Erythroblast (primary cell): ENCODE measurements at places on chromosomes 12 and 14.

DNA sequence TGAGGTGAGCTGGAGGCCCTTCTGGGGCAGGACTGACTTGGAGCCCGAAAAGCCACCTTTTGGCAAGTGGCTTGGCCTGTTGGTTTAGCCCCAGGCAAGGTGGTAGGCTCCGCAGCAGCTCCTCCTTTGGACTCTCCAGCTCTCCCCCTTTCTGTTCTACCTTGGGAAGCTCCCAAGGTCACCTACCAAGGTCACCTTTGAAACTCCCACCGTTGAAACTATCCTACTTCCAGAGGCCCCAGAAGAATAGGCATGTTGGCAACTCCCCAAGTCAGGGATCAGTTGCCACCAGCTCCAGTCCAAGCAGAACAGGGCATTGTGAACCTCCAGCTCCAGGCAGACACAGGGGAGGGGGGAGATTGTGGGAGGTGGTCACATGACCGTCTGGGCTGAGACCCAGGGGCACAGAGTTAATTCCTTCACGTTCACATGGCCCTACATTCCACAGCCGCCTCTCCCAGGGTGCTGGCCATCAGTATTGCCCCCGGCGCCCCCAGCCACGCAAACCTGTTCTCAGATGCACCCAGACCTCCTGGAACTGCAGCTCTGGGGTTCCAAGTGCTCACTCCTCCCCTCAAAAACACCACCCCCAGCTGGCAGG lies 14.4 kb downstream of the IRF2BPL start:
- no peak for DNase-seq

DNA sequence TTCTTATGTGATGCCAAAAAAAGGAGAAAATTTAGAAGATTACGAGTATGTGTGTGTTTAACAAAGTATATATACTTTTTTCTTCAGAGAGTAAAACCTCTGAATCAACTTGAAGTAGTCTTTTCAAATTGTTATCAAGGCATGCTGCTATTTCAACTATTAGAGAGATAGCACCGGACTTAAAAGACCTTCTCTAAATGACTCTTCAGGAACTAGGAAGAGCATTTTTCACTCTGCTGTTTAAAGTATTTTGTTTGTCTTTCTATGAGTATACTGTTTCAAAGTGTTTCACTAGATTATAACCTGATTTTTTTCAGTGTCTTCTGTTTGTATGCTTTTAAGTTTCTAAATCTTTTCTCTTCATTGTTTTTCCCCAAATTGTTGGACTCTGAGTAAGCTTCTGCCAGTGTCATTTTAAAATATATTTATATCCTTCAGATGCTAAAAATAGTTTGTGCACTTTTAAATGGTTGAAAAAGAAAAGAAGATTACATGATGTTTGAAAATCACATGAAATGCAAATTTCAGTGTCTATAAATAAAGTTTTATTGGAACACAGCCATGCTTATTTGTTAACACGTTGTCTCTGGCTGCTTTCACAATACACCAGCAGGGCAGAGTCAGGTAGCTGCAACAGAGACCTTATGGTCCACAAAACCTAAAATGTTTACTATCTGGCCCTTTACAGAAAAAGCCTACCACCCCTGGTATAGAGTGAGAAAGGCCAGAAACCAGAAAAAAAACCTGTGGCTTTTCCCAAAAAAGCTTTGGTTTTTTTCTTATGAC lies 21.3 kb downstream of the CRADD start:
- DNase-seq: no peak

GRCh38 chr12:96902076-96902475 lies 5.0 kb upstream of the NEDD1 start:
- DNase-seq: peak; percentile 9

DNA sequence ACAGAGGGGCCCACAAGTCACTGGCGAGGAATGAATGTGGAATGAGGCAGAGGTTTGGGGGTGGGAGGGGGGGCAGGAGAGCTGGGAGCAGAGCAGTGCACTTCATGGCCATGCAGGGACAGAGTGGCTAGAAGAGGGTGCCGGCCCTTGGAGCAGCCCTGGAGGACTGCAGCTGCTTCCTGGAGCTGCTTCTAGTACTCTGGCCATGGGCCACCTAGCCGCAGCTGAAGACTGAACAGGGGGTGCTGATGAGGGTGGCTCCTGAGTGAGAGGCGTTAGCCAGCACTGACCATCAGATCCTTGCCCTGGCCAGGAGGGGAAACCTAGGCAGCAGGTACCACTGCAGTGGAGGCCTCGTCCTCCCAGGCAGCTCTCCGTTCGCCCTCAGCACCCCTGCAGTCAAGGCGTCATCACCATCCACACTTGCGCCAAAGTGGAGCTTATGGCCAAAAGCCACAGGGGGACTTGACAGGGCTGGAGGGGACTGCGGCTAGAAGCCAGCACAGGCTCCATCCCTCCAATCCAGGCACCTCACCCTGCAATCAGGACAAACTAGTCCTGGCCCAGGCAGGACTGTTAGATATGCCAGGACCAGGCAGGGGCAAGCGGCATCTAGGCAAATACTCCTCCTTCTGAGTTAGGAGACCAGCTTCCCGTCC lies 16.4 kb downstream of the OTUB2 start:
- no peak for DNase-seq

GRCh38 chr12:131044760-131045381 lies 91.2 kb downstream of the ADGRD1 start:
- DNase-seq: no peak

- DNase-seq: no peak
These were observed 255.3 kb upstream of the GARIN6 start for GRCh38 chr12:99392091-99392850.

GRCh38 chr14:95763875-95764274 lies 50.0 kb upstream of the TCL1A start:
- DNase-seq: no peak

DNA sequence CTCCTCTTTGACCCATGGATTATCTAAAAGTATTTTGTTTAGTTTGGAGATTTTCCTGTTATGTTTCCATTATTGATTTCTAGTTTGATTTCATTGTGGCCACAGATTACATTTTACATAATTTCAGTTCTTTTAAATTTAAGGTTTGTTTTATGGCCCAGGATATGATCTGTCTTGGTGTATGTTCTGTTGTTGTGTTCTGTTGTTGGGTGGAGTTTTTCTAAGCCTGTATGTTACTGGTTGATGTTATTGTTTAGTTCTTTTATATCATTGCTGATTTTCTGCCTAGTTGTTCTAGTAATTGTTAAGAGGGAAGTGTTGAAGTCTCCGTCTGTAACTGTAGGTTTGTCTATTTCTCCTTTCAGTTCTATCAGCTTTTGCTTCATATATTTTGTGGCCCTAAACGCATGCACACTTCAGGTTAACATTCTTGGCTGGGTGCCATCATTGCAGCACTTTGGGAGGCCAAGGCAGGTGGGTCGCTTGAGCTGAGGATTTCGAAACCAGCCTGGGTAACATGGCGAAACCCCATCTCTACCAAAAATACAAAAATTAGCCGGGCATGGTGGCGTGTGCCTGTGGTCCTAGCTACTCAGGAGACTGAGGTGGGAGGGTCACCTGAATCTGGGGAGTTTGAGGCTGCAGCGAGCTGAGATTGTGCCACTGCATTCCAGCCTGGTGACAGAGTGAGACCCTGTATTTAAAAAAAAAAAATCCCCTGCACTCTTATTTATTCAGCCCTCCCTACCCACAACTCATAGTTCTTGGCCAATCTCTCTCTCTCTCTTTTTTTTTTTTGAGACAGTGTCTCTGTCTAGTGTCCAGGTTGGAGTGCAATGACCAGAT lies 28.1 kb upstream of the CFL2 start:
- DNase-seq: no peak

GRCh38 chr14:65255583-65256461 lies 153.5 kb upstream of the MAX start:
- DNase-seq: no peak

DNA sequence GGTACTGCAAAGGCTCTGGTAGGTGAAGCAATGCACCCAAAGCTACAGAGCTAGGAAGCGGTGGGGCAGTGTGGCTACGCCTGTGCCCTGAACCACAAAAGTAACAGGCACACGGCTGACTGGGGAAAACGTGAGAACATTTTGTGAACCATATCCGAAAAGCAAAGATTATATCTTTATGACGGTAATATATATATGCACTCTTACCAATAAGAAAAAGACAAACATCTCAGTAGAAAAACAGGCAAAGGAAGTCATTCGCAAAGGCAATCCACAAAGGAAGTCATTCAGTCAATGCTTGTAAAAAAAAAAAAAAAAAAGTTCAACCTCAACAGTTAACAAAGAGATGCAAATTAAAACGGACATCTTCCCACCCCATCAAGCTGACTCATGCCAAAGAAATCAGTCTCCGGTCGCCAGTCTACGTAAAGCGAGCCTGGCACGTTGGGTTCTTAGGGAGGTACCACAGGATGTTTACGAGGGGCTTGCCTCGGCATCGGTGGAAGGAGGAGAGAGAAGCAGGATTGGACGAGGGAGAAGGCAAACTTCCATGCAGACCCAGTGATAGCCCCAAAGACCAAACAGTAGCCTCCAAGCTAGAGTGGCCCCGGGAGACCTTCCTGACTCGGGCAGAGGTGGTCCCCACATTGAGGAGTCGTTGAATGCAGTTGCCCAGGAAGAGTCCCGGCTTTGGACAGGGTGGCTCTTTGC lies 39.4 kb upstream of the PPP2R5C start:
- DNase-seq: peak; percentile 17

- peak; percentile 47 for DNase-seq
These were observed 231.2 kb downstream of the AKAP6 start for GRCh38 chr14:32560209-32560857.

DNA sequence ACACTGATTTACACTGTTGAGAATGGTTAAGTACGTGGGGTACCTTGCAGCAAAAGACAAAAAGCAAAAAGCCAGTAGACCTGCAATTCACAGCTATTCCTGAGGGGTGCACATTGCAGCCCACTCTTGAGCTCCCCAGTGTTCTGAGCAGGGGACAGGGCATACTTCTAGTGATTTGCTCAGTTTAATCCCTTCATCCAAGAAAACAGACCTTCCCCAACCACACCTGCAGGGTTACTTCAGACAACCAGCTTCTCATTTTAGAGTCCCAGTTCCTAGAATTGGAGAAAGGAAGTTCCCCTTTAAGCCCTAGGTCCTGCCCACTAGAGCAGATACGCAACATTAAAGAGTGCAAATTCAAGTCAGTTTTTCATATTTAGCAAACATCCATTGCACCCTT lies 3.6 kb upstream of the WSB2 start:
- DNase-seq: peak; percentile 34

DNA sequence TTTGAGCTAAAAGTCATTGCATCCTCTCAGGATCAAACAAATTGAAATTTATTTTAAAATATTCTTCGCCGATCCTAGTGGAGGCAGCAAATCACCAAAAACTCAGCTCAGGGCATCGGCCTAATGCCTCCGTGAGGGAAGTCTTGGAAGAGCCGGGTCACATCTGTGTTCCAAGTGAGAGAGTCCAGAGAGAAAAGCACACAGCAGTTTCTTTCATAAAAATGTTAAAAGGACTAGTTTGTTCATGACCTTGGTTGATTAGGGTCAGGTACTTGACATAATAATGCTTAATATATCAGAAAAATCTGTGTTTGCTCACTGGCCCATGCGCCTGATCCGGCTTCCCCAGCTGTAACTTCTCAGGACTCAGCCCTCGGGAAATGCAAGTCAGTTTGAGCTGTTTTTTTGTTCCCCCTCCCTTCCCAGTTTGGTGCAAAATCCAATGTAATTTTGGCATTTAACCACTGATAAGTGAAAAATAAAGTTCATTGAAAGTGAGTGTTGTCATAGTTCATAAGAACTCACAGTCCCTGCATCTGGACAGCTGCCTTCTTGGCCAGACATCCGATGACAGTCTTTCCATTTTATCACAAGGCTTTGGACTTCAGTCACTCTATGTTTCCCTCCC lies 161.7 kb downstream of the CAND1 start:
- DNase-seq: no peak

DNA sequence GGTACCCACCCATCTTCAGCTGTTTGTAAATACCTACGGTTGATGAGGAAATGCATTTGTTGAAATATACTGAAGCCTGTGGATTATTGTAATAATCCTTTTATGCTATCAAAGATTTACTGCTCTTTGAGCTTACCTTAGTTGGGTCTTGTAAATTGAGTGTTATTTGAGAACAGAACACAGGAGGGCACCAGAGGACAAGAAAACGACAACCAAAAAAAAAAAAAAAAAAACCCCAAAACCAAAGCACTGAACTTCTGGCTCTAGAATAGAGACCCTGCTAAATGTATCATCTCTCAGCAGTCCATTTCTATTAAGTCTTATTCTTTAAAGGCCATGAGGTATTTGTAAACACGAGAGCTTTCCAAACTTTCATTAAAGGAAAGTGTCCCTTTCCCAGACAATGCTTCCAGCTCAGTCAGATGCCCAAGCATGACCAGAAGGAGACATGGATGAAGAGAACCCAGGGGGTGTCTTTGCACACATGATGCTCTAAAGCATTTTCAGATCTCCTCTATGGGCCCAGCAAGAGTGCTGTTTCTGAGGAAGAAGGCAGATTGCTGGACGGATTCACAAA lies 763.9 kb downstream of the NRXN3 start:
- peak; percentile 31 for DNase-seq

DNA sequence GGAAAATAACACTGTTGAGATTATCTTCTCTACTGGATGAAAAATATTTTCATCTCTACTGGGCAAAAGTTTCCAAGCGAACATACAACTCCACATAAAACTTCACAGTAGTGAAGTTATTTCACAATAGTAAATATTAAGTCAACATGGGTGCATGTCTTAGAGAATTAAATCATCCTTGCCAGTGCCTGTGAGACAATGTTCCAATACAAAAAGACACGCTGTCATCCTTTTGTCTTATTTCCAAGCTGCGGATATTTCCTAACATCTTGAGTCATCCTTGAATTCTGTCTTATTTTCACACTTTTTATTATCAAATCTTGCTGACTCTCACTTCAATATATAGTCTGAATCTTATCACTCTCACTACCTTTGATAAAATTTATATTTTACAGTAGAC lies 142.9 kb upstream of the KITLG start:
- no peak for DNase-seq
